ENCODE measurements at places on chromosomes 1 and 21.

DNA sequence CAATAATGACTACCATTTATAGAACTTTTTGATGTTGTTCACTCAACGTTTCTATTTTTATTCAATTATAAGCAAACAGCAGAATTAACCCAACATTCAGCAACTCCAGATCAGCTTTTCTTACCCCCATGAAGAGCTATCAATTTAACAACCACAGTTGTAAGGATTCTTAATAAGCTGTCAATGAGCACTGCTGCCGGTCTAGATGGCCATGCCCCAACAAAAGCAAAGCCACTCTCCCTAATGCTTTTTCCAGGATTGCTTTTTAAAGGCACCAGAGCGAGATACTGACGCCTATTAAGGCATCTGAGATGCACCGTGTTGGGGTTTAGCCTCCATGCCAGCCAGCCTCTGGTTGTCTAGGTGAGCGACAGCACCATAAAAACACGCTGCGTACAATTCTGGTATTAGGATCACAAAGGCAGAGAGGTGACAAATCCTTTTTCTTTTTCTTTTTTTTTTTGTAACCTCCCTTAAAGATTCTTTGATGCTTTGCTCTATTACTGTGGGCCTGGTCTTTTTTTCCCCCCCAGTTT lies 39.5 kb downstream of the PTPRC start:
- no peak for DNase-seq

DNA sequence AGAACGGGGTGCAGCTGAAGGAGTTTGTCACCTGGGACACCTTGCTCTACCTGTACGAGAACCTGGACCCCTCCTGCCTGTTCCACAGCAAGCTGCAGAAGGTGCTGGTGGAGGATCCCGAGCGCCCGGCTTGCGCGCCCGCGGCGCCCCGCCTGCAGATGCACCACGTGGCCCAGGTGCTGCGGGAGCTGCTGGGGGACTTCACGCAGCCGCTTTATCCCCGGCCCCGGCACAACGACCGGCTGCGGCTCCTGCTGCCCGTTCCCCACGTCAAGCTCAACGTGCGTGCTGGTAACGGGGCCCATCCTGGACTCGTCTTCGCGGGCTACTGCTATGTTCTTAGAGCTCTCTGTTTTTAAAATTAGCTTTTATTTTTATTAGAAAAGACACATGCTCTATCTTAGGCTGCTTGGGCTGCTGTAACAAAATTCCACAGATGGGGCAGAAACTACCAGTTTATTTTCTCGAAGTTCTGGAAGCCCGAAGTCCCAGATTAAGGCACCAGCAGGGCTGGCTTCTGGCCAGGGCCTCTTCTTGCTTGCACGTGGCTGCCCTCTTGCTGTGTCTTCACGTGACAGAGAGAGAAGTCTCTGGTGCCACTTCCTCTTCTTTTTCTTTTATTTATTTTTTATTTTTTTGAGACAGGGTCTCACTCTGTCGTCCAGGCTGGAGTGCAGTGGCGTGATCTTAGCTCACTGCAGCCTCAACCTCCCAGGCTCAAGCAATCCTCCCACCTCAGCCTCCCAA lies 38.1 kb downstream of the TRPM2 start:
- no peak for DNase-seq

- DNase-seq, result no peak
Observed at GRCh38 chr1:161970633-161971032, 53.0 kb downstream of the OLFML2B start.

GRCh38 chr1:14915356-14916054 lies 238.0 kb upstream of the TMEM51 start:
- DNase-seq, result peak; percentile 34

DNA sequence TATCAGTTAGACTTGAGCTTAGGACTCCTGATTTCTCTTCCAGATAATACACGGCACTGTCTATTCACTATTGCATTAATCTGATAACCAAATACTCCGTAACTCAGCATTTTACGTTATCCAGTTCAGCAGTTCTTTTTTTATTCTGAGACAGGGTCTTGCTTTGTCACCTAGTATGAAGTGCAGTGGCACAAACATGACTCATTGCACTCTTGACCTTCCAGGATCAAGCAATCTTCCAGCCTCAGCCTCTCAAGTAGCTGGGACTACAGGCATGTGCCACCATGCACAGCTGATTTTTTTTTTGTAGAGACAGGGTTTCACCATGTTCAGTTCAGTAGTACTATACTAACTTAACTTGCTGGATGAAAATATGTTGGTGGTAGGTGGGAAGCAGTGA lies 156.4 kb downstream of the PATJ start:
- DNase-seq, result no peak
